ENCODE measurements at places on chromosomes 2 and 18.

- DNase-seq = no peak
Measured at GRCh38 chr2:96088340-96089335, 27.7 kb downstream of the ADRA2B start.

GRCh38 chr2:6820903-6821584, 44.7 kb downstream of the CMPK2 start:
- no peak for DNase-seq

DNA sequence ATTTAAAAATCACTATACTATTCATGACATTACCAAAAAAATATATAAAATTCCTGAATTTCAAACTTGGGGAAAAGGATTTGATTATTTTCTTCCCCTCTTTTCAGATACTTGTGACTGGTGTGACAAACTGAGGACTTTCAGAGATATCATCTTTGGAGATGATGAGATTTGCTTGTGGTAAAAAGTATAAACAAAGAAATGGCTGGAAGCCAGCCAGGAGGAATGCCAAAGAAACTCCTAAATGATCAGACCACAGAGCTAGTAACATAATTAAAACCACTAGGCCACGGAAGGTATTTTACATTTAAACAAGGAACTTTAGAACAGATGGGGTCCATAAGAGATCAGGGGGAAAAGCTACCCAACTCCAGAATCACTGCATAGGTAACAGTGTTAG, 58.7 kb downstream of the PIGN start:
- peak; percentile 88 for DNase-seq

DNA sequence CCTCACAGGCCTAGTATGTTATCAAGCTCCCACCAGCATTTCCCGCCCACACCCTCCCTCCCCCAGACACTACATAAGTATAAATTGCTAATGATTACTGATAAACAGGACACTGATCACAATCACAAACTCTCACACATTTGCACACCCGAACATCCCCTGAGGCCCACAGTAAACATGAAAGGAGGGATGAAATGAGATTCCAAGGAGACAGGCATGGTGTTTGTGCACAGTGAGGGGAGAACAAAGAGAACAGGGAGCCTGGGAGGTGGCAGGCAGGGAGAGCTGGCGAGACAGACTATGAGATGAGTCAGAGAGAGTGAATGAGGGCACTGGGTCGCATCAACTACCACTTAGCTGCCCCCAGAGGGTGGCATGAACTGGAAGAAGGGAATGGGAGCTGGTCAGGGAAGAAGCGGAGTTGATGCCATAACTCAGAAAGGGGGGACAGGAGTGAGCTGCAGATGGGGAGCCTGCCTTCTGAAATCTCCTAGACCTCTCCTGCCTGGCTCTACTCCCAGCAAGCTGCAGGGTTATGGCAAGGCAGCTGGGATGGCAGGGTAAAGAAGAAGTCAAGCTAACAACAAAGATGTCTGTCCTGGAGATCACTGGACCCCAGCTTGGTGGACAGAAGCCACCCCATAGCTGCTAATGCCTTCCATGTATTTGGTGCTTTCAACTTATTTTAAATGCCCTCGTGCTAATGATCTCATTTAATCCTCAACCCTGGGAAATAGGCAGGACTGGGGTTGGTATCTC, 5.1 kb downstream of the KIF3C start:
- no peak for DNase-seq

DNA sequence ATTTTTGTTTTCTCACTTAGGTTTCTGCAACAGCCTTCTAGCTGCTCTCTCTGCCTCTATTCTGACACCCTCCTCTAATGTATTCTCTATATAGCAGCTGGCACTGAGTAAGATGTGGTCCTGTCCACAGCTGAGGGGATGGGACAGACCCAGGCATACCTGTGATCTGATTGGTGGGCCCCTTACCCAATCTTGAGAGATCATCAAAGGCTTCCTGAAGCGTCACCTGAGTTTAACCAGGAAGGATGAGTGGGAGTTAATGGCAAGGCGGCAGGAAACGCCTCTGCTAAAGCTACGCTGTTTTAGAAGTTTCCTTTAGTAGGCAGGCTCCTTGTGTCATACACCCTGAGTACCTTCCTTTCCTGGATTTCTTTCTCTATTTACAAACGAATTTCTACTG, 5.7 kb upstream of the TET3 start:
- no peak for DNase-seq

GRCh38 chr2:160169471-160169870, 30.6 kb downstream of the ITGB6 start:
- no peak for DNase-seq

GRCh38 chr18:27771571-27771970, 405.4 kb downstream of the CDH2 start:
- DNase-seq = peak; percentile 25

DNA sequence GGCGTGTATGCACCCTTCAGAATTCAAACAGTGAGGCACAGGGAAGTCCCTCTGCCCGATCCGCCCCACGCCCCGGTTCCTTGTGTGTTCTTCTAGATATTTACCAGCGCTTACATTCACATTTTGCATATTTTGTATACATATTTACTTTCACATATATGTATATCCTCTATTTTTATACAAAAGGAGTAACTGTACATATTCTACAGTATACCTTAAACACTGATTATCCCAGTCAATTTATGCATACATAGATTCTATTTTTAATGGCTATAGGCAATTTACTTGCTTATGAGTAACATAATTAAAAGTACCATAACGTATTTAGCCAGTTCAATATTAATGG, 307 bp upstream of the DUSP11 start:
- DNase-seq = no peak

DNA sequence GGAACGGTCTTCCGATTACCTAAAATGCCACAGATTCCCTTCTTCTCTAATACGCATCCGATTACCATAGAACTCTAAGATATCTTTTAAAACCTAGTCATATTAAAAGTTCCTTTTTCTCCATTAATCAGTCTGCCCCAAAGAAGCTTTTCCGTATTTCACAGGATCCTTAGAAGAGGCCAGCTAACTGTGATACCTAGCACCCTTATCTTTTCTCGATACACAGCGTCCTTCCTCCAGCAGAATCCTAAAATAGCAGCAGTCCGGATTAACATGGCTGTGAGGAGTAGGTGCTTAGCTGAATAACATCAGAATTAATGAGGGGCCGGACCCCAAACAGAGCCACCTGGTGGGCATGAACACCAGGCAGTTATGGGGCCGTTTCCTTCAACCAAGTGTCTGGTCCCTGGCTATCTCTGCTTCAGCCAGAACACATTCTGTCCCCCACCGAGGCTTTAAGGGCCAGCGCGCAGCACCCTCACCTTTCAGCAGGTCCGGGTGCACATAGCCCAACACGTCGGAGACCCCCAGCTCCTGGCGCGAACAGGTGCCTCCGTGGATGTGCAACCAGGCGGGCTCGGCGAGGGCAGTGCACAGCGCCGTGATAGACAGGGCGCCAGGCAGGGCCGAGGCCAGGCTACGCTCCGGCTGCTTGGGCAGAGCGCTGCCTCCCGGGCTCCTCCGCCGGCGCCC, 995 bp downstream of the TMEM127 start:
- peak; percentile 36 for DNase-seq

- DNase-seq = no peak
Measured at GRCh38 chr2:5125017-5125730, 567.0 kb upstream of the SOX11 start.

DNA sequence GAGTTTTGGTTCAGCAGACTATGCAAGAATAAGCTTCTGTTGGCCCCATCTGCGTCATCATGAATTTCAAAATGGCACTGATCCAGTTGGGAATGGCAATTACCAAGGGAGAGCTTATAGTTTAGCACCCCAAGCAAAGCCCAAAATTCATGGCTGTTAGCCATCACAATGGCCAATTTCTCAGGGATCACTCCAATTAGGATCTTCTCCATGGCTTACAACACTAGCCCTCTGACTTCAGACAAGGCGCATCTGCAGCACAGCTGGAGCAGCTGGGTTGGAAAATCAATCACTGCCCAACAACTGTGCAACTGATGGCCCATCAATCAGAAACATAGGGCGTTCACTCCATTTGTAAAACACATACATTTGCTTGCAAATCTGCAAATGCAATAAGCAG, 273.6 kb downstream of the SRBD1 start:
- no peak for DNase-seq

- no peak for DNase-seq
Measured at GRCh38 chr2:99694331-99694730, 204.5 kb upstream of the REV1 start.

GRCh38 chr2:54763636-54764291, 40.3 kb downstream of the EML6 start:
- DNase-seq = no peak

DNA sequence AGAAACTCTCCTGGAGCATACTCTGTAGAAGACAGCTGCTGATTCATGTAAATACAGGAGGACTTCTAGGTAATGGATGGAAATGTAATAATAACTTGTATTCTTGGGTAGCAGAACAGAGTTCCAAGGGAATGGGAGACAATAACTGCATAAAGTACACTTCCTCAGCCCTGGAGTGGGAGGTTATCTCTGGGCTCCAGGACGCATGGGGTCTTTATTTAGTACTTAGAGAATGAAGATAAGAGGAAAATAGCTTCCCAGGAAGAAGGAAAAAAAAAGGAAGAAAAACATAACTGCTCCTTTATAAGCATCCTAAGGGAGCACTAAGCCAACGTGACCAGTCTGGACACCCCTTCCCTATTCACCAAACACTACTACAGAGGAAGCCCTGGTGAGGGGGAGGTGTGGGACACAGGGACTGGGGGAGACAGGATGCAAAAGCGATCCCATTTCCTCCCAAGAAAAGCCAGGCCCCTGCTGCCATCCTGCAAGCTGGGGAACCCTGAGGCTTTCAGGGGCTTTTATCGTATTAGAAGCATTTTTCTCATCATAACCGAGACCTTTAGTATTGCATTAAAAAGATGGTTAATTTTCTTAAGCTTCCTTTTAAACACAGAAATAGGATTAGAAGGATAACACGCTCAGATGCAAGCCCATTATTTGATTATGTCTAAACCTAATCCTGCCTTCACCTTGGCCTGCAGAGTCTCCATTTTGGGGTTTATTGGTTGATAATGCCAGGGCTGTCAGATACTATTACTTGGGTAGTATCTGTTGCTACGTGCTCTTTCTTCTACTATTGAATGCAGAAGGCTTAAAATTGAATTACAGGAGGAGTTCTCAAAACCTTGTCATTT, 78.5 kb downstream of the KLF7 start:
- no peak for DNase-seq

DNA sequence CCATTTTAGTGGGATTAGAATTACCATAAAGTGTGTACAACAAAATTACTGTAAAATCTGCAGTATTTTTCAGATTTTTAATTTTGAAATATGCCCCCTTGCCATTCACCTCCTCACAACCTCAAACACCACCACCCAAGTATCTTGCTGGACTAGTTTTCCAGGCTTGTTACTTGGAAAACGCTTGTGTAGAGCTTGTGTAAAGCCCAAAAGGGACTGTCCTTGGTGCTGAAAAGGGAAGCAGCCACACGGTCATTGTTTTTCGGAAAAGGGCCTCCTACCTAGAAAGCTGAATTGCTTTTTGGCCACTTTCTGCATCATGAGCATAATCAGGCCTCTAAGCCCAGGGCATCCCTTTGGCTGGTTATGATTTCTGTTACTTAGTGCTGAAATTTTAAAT, 563.4 kb downstream of the LRRTM4 start:
- DNase-seq = no peak

DNA sequence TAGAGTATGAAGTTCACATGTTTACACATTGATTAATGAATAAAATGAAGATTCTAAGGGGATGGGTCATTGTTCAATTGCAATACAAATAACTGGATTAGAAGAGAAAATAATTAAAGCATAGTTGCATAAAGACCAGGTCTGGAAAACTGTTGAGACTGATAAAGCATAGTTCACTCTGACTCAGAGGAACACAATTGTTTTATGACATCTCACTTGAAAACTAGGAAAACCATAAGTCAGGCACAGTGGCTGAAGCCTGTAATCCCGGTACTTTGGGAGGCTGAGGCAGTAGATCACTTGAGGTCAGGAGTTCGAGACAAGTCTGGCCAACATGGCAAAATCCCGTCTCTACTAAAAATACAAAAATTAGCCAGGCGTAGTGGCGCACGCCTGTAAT, 46.7 kb downstream of the PLA2R1 start:
- DNase-seq = no peak

GRCh38 chr2:100244881-100245605, 77.3 kb downstream of the LONRF2 start:
- DNase-seq = peak; percentile 64

GRCh38 chr2:31018280-31018679, 120.0 kb downstream of the GALNT14 start:
- DNase-seq = no peak

DNA sequence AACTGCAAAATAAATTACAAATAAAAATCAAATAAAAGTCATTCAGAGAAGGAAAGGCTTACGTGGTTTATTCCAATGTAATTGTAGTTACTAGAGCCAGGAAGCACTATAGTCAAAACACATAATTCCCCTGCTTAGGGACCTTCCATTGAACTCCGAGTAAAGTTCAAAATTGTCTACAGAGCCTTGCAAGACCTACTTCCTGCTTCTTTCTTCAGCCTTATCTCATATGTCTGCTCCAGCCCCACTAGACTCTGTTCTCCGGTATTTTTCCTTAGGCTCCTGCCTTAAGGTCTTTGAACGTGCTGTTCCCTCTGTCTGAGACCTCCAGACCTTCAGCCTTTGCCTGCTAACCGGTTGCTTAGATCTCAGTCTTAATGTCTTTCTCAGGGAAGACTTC, 104.3 kb downstream of the ARL6IP6 start:
- DNase-seq = no peak

- DNase-seq = no peak
Measured at GRCh38 chr2:47054868-47055267, 100.2 kb downstream of the STPG4 start.

- DNase-seq = no peak
Measured at GRCh38 chr18:63292831-63293683, 26.5 kb downstream of the BCL2 start.

DNA sequence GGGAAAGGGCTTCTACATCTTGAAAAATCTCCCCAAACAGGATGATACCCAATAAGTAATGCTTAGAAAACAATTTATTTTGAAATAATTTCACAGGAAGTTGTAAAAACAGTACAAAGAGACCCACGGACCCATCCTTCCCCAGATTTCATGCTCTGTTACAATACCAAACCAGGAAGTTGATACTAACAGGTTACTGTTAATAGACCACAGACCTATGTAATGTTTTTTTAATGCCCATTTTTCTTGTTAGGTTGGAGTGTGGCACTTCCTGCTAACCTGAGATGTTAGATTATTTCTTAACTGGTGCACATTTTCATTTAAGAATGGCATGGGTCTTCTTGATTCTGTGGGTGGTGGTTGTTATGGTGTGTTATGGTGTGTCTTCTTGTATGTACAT, 21.4 kb upstream of the MGAT5 start:
- no peak for DNase-seq

- no peak for DNase-seq
Measured at GRCh38 chr2:121741450-121741849, 4.8 kb upstream of the NIFK start.

DNA sequence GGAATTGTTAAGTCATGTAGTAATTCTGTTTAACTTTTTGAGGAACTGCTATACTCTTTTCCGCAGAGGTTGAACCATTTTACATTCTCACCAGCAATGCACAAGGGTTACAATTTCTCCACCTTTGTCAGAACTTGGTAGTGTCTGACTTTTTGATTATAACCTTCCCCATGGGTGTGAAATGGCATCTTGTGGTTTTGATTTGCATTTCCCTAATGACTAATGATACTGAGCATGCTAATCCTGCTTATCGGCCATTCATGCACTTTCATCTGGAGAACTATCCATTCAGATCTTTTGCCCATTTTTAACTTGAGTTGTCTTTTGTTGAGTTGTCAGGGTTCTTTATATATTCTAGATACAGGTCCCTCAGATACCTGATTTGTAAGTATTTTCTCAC, 47.2 kb downstream of the CYB5A start:
- no peak for DNase-seq

Measured in fibroblast of skin of right biceps (primary cell).